Osteoblast (primary cell): ENCODE measurements at places on chromosomes 7 and 10. TPM values are rescaled to one million over a fixed set of nuclear protein-coding genes. Genes with fewer than 3 reads are reported as not detected.

The GLRX3 gene
- 70.1 and 74.9 TPM in 2 replicates for total RNA-seq

The DNAJB6 gene
- 84.3 and 84.7 TPM in 2 replicates for total RNA-seq

The PPP1R3C gene
- total RNA-seq, result 73.4 and 87.9 TPM in 2 replicates

The MASTL gene
- total RNA-seq, result 10.1 and 13.0 TPM in 2 replicates

The ITIH2 gene
- total RNA-seq, result not detected in 2 replicates

The KIF11 gene
- total RNA-seq, result 4.0 and 5.3 TPM in 2 replicates

The MRLN gene
- not detected in 2 replicates for total RNA-seq

The LIPJ gene
- total RNA-seq, result under 0.01 TPM in 2 replicates

The FGFR2 gene
- total RNA-seq, result 9.7 and 13.8 TPM in 2 replicates

The PTPRZ1 gene
- under 0.01 TPM in 1 of 2 replicates, not detected in the other for total RNA-seq

The ZKSCAN1 gene
- 46.0 and 46.3 TPM in 2 replicates for total RNA-seq

The FAM25G gene
- not detected in 2 replicates for total RNA-seq

The SPDYE16 gene
- under 0.01 and 0.36 TPM in 2 replicates for total RNA-seq

The CCNY gene
- total RNA-seq, result 53.2 and 63.9 TPM in 2 replicates

The SPDYE6 gene
- not detected in 2 replicates for total RNA-seq

The OR6V1 gene
- not detected in 2 replicates for total RNA-seq

The STAG3 gene
- total RNA-seq, result 0.59 and 1.4 TPM in 2 replicates

The NHLRC2 gene
- 15.6 and 16.2 TPM in 2 replicates for total RNA-seq

The METTL27 gene
- 8.7 and 8.8 TPM in 2 replicates for total RNA-seq

The CDC14C gene
- 0.29 TPM in 1 of 2 replicates, not detected in the other for total RNA-seq

The CTAGE4 gene
- total RNA-seq, result 0.36 and 2.4 TPM in 2 replicates

The PYROXD2 gene
- total RNA-seq, result 11.6 and 12.4 TPM in 2 replicates

The CREB5 gene
- 5.0 and 5.1 TPM in 2 replicates for total RNA-seq

The FAM237B gene
- not detected in 2 replicates for total RNA-seq

The AMZ1 gene
- 2.1 and 2.5 TPM in 2 replicates for total RNA-seq

The TLL2 gene
- under 0.01 and 0.36 TPM in 2 replicates for total RNA-seq

The SHOC2 gene
- 69.0 and 73.8 TPM in 2 replicates for total RNA-seq

The PSD gene
- 0.29 and 0.72 TPM in 2 replicates for total RNA-seq

The SPOCK2 gene
- total RNA-seq, result 0.36 and 0.59 TPM in 2 replicates

The EVX1 gene
- total RNA-seq, result not detected in 2 replicates
